Effector CD8-positive, alpha-beta T cell (primary cell): ENCODE measurements at places on chromosomes 3 and 15.

- DNase-seq: peak; percentile 16
These were observed 114.9 kb upstream of the MEF2A start for GRCh38 chr15:99450896-99451358.

DNA sequence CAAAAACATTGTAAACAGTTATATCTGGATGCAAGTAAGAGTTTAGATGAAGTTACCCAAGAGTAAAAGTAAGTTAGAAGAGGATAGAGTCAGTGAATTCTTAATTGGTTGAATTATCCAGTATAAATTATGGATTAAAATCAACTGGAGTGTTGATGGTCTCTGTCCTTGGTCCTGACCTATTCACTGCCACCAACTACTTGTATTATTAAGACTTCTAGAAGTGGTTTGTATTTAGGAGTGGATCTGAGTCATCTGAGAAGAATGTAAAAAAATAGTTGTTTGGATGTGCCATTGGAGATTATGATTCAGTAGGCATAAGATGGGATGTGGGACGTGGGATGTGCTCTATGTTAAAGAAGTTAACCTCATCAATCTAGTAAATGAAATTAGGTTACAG, 86.4 kb downstream of the SYNPR start:
- no peak for DNase-seq

GRCh38 chr3:11084098-11084497, 70.2 kb upstream of the HRH1 start:
- DNase-seq: no peak

DNA sequence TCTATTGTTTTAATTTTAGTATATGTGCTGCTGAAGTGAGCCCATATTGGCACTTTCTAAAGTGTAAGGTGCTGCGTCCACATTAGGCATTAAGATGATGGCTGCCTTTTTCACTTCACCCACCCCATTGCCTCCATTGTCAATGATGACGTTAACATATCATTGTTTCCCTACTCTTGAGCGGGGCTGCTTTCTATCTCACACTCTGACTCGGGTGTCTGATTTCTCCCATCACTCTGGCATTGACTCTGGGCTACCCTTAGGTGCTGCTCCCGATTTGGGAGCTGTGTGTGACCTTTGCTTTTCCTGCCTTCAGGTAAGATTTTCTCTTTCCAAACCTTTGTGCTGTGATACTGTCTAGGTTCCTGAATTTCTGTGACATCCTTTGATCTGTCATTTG, 28.8 kb downstream of the CGNL1 start:
- DNase-seq: no peak
